Stimulated activated CD4-positive, alpha-beta T cell treated with anti-CD3 and anti-CD28 coated beads, Interleukin-1b, Interleukin-23, amount 100 ng/mL, for 4 hours (primary cell): ENCODE measurements at places on chromosomes 4 and X.

DNA sequence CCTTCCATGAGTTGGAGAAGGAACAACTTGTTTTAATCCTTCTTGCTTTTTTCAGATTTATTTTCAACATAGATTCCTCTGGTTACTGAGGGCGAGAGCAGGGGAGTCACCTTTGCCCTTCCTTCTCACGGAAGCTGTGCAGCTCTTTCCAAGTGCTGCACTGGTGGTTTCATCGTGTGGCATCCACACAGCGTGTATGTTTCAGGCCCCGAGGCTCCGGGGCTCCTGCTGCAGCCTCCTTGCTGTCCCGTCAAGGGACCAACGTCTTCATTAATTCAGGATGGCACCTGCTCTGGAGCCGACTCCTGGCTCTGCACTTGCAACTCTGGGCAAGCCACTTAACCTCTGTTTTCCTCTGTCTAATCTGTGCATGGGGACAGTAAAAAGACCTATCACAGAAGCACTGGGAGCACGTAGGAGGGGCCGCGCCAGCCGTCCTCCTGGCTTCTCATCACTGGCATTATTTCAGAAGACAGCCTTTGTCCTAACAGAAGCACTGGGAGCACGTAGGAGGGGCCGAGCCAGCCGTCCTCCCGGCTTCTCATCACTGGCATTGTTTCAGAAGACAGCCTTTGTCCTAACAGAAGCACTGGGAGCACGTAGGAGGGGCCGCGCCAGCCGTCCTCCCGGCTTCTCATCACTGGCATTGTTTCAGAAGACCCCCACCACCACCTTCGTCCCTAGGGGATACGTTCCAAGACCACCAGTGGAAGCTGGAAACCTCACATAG is 117.8 kb upstream of the NKX1-1 start:
- no peak for DNase-seq

GRCh38 chrX:1676866-1677265 is 62.0 kb downstream of the ASMT start:
- DNase-seq: no peak

- no peak for DNase-seq
These were observed 43.2 kb downstream of the GALNT7 start for GRCh38 chr4:173211838-173212237.

GRCh38 chr4:76449362-76449767 is 14.3 kb downstream of the SHROOM3 start:
- DNase-seq: no peak

DNA sequence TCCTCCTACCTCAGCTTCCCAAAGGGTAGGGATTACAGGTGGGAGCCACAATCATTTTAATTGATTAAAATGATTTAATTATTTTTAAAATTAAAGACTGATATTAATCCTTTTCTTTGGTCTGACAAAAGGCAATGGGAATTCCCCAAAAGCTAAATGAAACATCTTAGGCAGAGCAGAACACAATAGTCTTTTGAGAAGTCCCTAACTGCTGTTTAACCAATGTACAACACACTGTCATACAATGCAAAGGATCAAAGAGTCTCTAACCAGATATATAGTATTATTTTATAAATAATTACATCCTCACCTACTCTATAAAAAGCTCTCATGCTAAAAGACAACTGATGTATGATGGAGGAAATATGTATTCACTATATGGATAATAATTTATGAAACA is 47.0 kb downstream of the THAP9 start:
- DNase-seq: no peak

DNA sequence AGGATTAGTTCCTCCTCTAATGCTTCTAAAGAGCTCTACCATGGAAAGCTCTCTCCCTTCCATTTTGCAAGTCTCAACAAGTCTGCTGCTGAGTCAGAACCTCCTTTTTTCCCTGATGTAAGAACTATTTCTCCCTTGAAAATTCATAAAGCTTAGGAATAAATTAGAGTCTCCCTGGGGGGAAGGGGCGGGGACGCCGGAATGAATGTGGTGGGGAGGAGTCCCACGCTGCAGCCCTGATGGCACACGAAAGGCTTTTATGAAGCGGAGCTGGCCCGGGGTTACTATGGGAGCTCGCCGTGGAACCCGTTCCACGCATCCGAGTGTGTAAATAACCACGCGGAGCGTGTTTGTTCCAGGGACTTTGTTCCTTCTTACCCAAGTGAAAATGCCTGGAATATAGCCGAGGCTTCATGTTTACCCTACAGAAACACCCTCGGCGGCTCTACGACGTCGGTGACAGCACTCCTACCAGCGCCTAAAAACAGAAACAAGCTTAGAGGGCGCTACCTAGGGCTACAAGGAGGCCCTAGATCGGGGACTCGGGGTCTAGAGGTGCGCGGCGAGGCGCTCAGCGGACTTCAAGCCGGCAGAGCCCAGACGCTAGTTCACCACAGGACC is 923 bp upstream of the CPEB2 start:
- peak; percentile 26 for DNase-seq

DNA sequence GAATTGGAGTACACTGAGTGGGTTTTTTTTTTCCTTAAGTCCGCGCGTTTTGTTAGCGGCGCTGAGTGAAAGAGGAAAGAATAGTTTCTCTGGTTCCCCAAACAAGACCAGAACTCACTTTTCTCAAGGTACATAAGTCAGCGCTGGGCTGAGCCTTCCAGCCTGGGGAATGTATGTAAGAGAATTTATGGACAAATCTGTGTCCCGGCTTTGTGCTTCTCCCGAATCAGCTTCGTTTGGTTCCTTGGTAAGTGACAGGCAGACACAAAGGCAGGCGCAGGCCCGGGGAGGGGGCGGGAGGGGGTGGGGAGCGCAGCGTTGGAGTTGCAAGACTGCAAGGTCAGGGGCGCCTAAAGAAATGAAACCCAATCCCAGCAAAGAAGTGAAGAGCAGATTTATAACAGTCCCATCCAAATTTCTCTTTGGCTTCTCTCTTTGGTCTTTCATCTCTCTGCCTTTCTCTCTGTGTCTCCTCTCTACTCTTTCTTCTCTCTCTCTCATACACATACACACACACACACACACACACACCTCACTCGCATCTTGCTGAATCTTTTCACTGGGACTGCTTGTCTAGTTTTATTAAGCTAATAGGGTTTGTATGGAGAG is 981 bp downstream of the TET2 start:
- DNase-seq: no peak

- no peak for DNase-seq
These were observed 738 bp upstream of the TSPAN5 start for GRCh38 chr4:98659106-98659592.

GRCh38 chrX:153631907-153632594 is 15.0 kb upstream of the DUSP9 start:
- DNase-seq: no peak

DNA sequence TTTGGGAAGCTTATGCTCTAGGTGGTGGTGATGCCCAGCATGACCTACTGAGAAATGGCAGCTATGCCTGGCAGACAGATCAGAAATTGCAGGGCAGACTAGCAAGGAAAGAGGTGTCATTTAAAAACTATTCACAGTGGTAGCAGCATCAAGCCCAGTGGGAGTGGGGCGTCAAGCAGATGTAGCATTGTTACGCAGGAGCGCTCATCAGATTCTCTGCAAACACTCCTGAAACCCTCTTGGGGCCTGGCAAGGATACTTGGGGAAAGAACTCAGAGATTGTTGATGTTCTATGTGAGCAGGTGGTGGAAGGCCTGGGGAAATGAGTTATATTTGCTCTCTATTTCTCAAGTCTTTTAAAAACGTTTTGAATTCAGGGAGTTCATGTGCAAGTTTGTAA is 437.6 kb downstream of the RAPGEF2 start:
- DNase-seq: no peak

DNA sequence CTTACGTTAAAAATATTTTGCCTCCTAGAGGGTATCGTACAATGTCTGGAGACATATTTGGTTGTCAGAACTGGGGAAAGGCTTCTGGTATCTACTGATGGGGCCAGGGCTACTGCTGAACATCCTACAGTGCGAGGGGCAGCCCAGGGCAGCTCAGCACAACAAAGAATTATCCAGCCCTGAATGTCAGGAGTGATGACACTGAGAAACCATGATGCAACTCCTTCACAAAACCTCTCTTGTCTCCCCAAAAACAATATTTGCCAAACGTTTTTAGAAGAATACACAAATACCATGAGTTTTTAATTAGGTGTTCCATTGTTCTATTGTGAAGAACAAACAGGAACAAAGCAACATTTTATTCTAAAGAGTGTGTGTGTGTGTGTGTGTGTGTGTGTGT is 43.4 kb upstream of the CLNK start:
- DNase-seq: no peak

GRCh38 chrX:57587062-57587461 is 4.7 kb upstream of the ZXDB start:
- DNase-seq: no peak

GRCh38 chr4:81802285-81802846 is 330.7 kb upstream of the RASGEF1B start:
- no peak for DNase-seq

- DNase-seq: no peak
These were observed 31.9 kb downstream of the ADD1 start for GRCh38 chr4:2875556-2875955.

DNA sequence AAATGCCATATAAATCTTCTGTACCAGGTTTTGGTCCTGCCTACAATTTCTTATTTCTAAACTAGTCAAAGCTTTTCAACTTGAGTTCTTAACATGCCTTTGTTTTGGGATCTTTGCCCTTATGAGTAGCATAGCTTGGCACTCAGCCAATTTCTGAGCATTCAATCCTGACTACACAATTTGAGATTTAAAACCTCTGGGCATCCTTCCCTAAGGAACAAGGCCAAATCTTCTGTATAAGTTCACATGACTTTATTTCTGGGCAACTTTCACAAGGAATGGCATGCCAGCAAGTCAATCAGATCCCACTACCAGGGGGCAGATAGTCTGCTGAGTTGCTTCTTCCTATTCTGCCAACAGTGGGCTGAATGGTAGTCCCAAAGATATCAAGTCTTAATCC is 254.2 kb downstream of the ADAMTS3 start:
- no peak for DNase-seq

GRCh38 chrX:7059214-7059838 is 88.2 kb upstream of the STS start:
- no peak for DNase-seq

DNA sequence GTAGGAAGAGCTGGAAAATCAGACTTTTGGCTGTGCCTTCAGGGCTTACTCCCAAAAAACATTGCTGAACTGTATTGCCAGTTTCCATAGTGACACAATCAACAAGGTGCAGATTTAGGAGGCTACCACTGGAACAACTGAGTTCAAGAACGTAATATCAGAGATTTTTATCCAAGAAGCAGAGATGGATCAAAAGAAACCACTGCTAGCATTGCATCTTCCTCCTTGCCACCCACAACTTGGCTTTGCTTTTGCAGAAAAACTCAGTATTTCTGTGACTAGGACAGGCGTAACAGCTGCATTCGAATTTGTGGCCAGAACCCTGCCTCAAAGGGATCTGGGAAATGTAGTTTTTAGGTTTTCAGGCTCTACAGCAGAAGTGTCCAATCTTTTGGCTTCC is 27.8 kb upstream of the WDFY3 start:
- no peak for DNase-seq

GRCh38 chr4:4284827-4285618 is 4.9 kb downstream of the LYAR start:
- DNase-seq: no peak

DNA sequence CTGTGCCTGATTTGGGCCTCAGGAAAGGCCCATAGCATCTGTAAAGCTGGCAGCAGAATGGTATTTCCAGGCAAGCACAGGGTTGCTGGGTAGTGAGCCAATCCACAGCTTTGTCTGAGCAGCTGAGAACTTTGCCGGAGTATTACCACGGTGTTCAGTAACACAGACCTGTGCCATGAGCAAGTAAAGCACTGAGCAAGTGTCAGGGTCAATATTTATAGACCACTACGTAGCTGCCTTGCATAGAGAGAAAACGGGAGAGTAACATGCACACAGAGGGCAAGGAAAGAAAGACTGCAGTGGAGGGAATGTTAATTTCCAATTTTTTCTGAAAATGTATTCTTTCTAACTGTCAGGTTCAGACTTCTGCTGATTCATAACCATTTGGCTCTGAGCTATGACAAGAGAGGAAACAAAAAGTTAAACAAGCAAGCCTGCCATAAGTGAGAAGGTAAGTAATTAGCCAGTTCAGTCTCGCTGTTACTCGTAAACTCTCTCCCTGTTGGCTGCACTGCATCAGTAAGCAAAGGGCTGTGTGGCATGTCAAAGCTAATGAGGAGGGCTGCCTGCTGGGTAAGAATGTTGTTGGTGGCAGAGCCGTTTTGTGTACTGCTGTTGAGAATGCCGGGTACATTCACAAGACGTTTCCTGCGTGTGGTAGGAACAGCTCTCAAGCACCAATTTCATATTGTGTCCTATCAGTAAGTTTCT is 238.1 kb downstream of the BMPR1B start:
- DNase-seq: no peak

DNA sequence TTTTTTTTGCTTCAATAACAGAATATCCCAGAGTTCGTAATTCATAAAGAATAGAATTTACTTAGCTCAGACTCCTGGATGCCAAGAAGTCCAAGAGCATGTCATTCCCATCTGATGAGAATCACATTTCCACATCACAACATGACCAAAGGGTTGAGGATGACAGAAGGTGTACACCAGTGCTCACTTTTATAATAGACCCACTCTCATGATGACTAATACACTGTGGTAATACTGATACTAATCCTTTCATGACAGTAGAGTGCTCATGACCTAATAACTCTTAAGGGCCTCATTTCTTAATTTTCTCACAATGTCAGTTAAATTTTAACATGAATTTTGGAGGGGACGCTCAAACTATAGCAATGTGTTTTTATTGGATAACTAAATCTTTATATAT is 69.2 kb downstream of the ZNF732 start:
- no peak for DNase-seq

DNA sequence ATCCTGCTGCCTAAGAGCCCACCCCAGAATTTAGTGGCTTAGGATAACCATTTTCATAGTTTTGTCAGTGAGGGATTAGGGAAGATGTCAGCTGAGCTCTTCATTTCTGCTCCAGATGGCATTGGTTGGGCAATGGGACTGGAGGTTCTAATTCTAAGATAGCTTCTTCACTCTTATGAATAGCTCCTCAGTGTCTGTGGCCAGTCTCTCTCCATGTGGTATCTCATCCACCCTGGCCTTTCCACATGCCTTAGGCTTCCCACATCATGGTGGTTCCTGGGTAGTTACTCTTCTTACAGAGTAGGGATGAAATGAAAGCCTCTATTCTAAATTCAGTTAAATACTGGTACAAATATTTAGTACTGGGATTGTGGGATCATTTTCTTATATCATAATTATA is 31.3 kb downstream of the REPS2 start:
- DNase-seq: no peak

DNA sequence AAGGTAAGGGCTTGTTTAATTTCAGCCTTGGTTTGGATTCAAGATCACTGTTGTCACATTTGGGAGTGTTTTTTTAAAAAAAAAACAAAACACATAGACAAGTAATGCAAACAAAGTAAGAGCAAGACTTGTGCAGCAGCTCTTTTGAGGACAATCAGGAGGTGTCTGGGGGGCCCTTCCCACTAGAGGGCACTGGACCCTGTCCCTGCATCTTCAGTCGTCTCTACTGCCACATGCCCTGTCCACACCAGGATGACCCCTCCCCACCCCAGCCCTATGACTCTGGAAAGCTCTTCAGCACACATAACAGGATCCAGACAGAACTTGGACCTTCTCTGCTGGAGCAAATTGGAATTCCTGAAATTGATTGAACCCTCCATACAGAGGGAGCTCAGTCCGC is 71.0 kb downstream of the USP46 start:
- no peak for DNase-seq
